ENCODE measurements at places on chromosomes 13 and 19. TPM values are rescaled to one million over a fixed set of nuclear protein-coding genes. Genes with fewer than 3 reads are reported as not detected.

- no peak for DNase-seq
Observed at GRCh38 chr13:30572859-30573275, 44.9 kb upstream of the USPL1 start.

GRCh38 chr19:47323409-47323808 lies 8.6 kb upstream of the C5AR2 start:
- no peak for DNase-seq

GRCh38 chr19:49492573-49493405 lies 3.4 kb upstream of the RPS11 start:
- no peak for DNase-seq

DNA sequence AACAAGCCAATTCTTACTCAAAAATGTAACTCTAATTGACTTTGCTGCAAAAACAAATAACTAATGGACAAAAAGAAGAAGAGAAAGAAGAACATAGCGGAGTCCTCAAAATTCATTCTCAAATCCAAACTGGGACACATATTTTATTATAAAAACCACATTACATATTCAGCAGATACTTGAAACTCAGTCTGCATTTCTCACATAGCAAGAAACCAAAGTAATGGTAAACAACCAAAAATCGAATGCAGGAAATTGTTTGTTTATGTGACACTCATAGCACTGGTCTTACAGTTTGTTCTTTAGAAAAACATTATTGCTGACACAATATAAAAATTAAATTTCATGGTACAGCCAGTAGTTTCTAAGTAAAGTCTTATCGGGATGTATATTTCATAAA lies 789.8 kb downstream of the SLITRK6 start:
- DNase-seq: no peak

DNA sequence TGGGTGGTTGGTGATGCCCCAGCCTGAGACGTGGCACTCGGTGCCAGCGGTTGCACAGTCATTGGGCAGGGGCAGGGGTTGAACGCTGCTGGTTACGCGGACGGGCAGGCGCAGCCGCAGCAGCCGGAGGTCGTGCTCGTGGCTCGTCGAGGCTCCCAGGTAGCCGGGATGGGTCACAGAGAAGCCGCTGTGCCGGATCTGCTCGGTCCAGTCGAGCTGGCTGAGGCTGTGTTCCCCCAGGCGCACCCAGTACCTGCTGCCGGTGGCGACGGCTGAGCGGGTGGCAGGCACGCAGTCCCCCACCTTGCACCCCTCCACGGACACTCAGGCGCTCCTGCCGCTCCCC lies 2.9 kb downstream of the KLK12 start:
- DNase-seq: no peak

DNA sequence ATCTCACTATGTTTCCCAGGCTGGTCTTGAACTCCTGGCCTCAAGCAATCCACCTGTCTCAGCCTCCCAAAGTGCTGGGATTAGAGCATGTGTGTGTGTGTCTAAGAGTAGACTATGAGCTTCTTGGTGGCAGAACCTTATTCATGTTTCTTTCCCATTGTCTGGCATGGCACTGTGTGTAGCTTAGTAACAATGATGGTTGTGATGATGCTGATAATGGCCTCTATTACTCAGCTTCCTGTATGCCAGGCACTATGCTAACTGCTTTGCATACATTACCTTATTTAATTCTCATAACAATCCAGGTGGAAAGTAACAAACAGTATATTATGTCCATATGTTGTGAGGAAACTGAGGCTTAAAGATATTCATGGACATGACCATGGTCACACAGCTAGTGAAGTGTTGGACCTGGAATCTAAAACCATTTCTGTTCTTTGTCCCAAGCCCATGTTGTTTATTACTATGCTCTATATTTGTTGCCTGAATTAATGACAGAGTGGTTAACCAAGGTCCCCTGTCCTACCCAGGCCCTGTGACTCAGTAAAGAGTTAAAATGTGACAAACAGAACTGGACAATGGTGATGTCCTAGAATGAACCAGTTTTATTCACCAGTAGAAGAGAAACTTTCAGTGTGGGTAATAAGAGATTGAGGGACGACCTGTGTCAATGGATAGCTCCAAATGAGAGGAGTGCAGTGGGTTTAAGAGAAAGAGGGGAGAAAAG lies 109.6 kb downstream of the KLF5 start:
- no peak for DNase-seq

- DNase-seq: no peak
Observed at GRCh38 chr13:36772853-36773252, 46.2 kb upstream of the RFXAP start.

DNA sequence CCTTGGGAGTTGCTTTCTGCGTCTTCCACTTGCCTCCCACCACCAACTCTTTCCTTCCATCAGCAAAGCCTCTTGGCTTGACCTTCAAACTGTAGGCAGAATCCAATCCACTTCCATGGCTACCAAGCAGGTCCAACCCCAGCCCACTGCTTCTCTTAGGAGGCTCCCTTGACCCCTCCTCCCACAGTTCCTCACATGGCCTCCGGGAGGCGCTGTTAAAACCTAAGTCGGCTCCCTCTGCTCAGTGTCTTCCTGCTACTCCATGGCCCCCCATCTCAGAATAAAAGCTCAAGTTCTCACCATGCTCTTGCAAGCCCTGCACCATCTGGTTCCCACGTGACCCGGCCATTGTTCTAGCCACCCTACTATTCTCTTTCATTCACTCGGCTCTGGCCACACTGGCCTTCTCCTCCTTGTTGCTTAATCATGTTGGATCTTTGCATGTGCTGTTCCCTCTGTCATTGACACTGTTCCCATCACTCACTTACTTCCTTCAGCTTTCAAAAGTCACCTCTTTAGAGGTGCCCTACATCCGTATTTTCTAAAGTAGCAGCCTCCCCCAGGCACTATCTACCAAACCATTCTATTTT lies 7.5 kb downstream of the IZUMO2 start:
- no peak for DNase-seq

- DNase-seq: no peak
Observed at GRCh38 chr19:35155981-35156672, 1.6 kb downstream of the FXYD5 start.

DNA sequence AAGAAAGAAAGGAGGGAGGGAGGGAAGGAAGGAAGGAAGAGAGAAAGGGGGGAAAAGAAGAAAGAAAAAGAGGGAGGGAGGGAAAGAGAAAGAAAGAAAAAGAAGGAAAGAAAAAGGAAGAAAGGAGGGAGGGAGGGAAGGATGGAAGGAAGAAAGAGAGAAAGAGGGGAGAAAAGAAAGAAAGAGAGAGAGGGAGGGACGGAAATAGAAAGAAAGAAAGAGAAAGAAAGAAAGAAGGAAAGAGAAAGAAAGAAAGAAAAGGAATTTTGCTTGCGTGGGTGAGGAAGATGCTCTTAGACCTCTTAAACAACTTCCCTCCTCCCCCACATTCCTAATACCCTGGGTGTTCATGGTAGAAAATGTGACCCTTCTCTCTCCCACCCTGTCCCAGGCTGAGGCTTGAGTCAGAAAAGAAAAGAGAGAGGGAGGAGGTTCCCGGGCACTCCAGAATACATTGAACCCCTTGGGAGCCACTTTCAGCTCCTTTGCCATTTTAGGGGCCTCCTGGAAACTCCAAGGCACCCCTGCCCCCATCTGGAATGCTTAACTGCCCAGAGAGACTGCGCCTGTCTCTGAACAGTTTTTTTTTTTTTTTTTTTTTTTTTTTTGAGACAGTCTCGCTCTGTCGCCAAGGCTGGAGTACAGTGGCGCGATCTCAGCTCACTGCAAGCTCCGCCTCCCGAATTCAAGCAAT lies 9.2 kb upstream of the KANK3 start:
- DNase-seq: no peak

GRCh38 chr19:51143486-51143885 lies 1.4 kb downstream of the SIGLEC7 start:
- no peak for DNase-seq

GRCh38 chr13:25876247-25876646 lies 175.6 kb downstream of the SHISA2 start:
- DNase-seq: no peak

- DNase-seq: no peak
Observed at GRCh38 chr13:107266657-107267056, 698.7 kb upstream of the ARGLU1 start.

KIR3DL1 gene
- total RNA-seq: not detected

TMTC4 gene
- total RNA-seq: 8.2 TPM

UNC13A gene
- 2.1 TPM for total RNA-seq

RGL3 gene
- total RNA-seq: 43.6 TPM

NDUFB7 gene
- 179 TPM for total RNA-seq

OVOL3 gene
- total RNA-seq: not detected

Measured in thoracic aorta (tissue), 2 donors.